ENCODE measurements at places on chromosomes 5 and 9.

GRCh38 chr5:169941542-169941941, 38.8 kb downstream of the INSYN2B start:
- DNase-seq = no peak

- DNase-seq = no peak
These were observed 48.6 kb upstream of the ZSWIM6 start for GRCh38 chr5:61283471-61283870.

- DNase-seq = peak; percentile 48
These were observed 133.8 kb upstream of the SLC24A2 start for GRCh38 chr9:19922476-19923118.

DNA sequence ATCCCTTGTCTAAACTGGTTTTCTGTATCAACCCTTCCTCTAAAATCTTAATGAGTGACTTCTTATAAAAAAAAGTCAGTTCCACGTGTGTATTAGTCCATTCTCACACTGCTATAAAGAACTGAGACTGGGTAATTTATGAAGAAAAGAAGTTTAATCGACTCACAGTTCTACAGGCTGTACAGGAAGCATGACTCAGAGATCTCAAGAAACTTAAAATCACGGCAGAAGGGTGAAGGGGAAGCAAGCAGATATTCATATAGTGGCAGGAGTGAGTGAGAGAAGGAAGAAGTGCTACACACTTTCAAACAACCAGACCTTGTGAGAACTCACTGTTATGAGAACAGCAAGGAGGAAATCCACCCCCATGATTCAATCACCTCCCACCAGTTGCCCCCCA, 307.8 kb upstream of the ARRDC3 start:
- DNase-seq = no peak

DNA sequence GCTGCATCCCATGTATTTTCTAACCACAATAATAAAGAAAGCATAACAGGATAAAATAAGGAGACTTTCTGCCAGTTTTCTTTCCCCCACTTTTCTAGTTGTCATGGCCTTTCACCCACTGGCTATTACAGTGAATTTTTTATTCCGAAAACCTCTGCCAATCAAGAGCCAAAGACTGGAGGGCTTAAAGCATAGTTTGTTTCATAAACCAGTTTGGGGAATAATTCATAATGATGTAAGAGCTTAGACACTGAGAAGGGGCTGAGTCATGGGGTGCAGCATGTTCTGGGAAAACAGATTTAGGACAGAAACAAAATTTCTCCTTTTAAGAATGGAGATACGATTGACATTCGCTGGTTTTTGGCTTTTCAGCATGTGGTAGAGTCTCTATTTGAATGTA, 4.4 kb upstream of the GLIPR2 start:
- no peak for DNase-seq

Measured in H7 (cell line).